GM18507 (cell line): ENCODE measurements at places on chromosomes 11 and 22.

DNA sequence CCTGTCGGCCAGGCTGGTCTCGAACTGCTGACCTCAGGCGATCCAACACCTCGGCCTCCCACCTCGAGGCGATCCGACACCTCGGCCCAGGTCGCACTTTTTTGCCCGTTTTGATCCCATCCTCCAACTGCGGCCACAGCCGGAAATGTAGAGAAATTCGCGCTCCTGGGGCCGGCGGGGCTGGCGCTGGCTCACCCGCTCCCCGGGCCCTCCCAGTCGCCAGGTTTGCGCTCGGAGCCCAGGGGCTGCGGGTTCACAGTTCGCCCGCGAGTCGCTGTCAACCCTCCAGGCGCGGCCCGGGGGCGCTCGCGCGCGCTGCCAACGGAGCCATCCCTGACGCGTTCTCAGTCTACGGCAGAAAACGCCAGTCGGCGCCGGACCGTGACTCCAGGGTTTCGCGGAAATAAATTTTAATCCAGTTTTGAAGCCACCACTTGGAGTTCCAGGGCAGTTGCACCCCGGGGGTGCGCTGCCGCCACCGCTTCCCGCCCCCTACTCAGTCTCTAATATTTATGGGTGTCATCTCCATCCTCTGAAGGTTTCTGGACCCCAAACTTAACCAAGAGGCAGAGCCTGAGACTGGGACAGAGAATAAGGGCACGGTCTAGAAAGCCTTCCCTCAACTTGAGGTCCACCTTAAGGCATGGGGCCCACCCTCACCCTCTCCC lies 1.5 kb upstream of the KLHDC7B start:
- no peak for DNase-seq

- no peak for DNase-seq
Observed at GRCh38 chr11:10544491-10545465, 3.8 kb upstream of the RNF141 start.

- no peak for DNase-seq
Observed at GRCh38 chr11:83088965-83089364, 17.3 kb upstream of the RAB30 start.

GRCh38 chr11:64251016-64251752 lies at the start of gene PLCB3:
Gene PLCB3 (plus strand): TSS chr11:64251530. CDS start chr11:64251650, 120 bp downstream.
- peak; percentile 82 for DNase-seq

DNA sequence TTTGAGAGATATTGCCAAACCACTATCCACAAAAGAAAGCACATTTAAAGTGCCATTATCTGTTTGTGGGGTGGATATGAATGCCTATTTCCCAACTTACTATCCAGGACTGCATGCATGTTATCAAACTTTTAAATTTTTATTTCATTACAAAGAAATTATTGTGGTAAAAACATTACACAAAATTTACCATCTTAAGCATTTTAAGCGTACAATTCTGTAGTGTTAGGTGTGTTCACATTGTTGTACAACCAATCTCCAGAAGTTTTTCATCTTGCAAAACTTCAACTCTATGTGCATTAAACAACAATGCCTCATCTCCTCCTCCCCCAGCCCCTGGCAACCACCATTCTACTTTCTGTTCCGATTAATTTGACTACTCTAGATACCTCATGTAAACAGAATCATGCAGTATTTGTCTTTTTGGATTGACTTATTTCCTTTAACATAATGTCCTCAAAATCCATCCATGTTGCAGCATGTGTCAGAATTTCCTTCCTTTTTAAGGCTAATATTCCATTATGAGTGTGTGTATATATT lies 17.6 kb upstream of the CD44 start:
- DNase-seq: no peak

DNA sequence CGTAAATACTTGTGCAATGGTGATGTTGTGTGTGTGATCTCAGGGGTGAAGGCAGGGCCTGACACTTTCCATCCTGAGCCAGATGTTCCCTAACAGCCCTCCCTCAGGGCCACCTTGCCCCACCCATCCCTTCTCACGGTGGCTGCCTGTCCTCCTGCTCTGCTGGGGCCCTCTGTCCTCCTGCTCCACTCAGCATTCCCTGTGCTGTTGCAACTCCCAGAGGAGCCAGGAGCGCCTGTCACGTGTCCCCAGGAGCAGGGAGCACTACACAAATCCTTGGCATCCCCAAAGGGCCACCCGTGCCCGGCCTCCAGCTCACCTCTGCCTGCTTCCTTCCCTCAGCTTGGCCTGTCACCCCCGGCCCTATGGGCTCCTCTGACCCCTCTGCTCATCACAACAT lies 10.2 kb upstream of the CSNK1E start:
- no peak for DNase-seq

GRCh38 chr11:132251061-132251460 lies 880.6 kb downstream of the NTM start:
- DNase-seq: no peak

DNA sequence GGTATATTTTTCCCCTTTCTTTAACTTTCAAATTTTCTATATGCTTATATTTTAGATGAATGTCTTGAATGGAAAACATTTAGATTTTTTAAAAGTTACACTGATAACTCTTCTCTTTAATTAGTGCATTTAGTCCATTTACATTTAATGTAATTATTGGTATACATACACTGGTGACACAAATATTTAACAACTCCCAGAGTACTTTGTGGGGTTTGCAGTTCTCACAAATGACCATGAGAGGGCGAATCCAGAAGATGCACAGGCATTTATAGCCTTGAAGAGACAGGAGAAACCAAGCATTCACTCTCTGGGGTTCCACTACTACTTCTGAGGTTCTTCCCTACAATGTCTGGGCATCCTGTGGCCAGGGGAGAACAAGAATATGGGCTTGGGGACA lies 125.1 kb downstream of the TIMP3 start:
- no peak for DNase-seq

- DNase-seq: no peak
Observed at GRCh38 chr11:91230647-91231046, 994.0 kb upstream of the FAT3 start.

GRCh38 chr22:38868886-38869381 lies 3.1 kb downstream of the CBX6 start:
- peak; percentile 63 for DNase-seq

DNA sequence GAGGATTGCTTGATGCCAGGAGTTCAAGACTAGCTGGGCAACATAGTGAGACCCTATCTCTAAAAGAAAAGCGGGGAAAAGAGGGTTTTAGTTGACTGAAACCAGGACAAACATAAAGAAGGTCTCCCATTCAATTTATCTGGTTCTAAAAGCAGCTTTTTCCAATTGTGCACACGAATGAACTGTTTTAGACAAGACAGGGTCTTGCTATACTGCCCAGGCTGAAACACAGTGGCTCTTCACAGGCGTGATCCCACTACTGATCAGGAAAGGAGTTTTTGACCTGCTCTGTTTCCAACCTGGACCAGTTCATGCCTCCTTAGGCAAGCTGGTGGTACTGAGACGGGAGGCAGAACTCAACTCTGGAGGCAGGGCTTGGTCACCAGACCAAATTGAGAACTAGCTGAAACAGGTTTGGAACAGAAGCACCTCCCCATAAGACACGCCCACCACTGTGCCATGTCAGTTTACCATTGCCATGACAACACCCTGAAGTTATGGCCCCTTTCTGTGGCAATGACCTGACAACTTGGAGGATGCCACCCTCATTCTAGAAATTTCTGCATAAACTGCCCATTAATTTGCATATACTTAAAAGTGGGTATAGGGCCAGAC lies 2.8 kb upstream of the NUCB2 start:
- no peak for DNase-seq

DNA sequence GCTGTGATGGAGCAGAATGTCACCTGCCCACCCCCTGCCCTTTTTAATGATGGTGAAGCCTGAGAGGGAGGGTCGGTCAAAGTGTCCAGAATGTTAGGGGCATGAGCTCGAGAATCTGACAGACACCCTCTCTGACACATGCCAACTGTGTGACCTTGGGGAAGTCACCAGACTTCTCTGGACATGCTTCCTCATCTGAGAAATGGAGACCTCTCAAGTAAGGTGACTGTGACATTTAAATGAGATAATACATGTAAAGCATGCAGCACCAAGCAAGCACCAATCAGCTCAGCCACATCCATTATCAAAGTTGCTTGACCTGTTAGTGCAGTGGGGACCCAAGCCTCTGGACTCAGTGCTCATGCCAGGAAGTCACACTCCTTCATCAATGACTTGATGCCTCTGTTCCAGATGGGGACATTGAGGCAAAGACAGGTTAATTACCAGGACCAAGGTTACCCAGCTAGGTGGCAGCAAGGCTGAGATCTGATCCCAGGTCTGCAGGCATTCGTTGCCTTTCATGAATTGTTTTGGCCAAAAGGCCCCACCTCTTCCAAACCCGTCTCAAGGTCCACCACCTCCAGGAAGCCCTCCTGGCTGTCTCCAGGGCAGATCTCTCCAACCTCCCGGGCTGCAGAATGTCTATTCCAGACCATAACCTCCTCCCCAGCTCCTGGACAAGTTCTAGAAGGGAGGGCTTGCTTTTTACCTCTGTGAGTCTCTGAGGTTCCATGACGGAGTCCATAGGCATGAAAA lies 38.8 kb upstream of the SYT7 start:
- no peak for DNase-seq

- no peak for DNase-seq
Observed at GRCh38 chr11:42951266-42951665, 360.5 kb upstream of the API5 start.

- DNase-seq: no peak
Observed at GRCh38 chr22:39514373-39514973, 5.9 kb upstream of the ATF4 start.

DNA sequence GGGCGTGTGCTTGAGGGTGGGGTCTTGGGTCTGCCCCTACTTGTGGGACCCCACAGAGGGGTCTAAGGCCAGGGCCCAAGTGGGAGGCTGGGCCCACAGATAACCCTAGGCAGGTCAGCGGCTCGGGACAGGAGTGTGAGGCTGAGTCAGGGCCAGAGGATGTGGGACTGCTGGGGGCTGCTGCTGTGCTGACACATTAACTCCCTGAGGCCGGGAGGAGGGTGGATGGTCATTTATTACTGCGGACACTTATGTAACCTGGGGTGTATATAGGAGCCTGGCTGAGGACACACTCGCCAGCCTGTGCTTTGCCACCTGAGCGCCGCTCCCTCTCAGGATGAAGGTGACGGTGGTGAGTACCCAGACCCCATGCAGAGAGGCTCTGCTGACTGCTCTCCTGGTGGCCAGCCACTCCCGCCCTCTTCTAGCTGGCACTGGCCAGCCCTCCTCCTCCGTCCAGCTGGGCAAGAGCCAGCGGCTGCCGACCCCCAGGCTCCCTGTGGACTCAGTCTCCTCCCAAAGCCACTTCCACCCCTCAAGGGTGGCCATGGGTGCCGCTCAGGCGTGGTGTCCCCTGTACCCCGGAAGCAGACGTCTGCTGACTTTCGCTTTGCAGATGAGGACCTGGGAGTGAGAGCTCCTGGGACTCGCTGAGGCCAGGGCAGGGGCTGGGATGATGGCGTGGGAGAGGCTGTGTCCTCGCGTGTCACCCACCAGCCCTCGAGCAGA lies at the start of gene MIOX:
MIOX (plus strand) TSS at position 299 of the 729 bp plus-strand sequence; CDS start at position 338, 39 bp downstream.
- DNase-seq: no peak

GRCh38 chr11:129066229-129066628 lies 123.6 kb upstream of the TP53AIP1 start:
- DNase-seq: no peak

- DNase-seq: no peak
Observed at GRCh38 chr11:2663915-2664314, 35.9 kb downstream of the KCNQ1OT1 start.

DNA sequence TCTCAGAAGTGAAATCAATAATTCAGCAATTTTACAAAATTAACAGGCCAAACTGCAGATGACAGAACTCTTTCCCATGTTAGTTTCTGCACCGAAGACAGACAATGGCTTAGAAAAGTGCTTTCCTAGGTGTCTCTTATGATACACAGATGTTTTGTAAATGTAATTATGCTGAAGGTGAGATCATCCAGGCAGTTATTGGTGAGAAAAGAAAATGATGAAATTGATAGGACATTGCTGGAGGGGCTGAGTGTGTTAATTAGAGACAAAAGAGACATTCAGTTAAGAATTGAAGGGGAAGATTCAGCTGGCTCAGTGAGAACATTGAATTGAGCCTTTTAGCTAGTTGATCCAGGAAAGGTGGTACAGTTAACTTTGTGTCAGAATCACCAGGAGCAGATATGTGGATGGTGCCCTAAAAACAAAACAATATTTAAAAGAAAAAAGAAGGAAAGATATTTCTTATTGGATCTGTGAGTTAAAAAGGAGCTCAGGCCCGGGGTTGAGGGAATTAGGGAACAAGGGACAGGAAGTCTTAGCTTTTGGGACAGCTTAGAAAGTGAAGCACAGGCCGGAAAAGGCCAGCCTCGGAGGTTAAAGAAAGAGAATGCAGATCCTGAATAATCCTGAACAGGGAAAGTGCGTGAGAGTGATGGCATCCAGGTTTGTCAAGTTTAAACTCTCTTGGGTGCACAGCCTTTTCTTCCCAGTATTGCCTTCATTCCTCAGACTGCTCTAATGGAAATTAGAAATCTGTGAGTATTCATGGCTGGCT lies 16.9 kb downstream of the ARHGAP42 start:
- no peak for DNase-seq

DNA sequence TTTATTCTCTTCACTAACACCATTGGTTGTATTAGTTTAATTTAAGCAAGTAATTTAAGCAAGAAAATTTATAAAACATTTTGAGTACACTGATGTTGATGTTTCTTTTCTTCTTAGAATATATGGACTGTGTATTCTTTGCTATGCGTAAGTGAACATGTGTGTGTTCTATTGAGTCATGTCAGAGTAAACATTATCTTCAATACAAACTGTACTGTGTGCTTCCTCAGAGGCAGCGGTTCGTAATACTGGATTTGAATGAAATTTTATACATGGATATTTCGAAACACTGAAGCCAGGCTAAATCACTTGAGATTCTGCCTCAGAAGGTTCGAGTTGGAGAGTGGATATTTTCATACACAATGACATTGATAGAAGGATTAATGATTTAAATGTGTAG lies 452.6 kb downstream of the LUZP2 start:
- no peak for DNase-seq

- no peak for DNase-seq
Observed at GRCh38 chr11:19345848-19346681, 105.3 kb upstream of the E2F8 start.

- DNase-seq: no peak
Observed at GRCh38 chr11:12174477-12175143, 64.2 kb downstream of the MICAL2 start.

GRCh38 chr22:17074648-17075002 lies 10.2 kb upstream of the IL17RA start:
- DNase-seq: no peak

DNA sequence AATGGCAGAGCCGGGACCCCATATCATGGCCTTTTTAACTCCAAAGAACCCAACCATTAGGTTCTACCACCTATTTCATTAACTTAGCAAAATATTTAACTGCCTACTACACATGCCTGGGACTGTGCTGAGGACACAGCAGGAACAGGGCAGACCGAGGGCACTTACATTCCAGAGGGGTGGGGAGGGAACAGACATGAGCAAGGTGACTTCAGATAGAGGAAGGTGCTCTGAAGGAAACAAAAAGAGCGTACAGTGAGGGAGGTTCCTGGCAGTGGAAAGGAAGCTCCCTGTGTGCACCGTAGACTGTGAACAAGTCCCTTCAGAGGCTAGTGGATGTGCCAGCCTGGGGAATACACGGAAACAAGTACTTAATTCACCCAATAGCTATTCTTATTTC lies 82.8 kb downstream of the NAT10 start:
- no peak for DNase-seq

- DNase-seq: no peak
Observed at GRCh38 chr11:90453525-90453924, 230.7 kb upstream of the CHORDC1 start.

- no peak for DNase-seq
Observed at GRCh38 chr11:62153087-62153395, 29.2 kb downstream of the INCENP start.
